Stimulated activated CD4-positive, alpha-beta T cell treated with anti-CD3 and anti-CD28 coated beads, Interleukin-12 subunit alpha, Interleukin-12 subunit beta, amount 100 ng/mL, for 24 hours (primary cell): ENCODE measurements at places on chromosomes 3 and 15.

- DNase-seq: no peak
These were observed 54.2 kb downstream of the IL1RAP start for GRCh38 chr3:190568036-190568435.

DNA sequence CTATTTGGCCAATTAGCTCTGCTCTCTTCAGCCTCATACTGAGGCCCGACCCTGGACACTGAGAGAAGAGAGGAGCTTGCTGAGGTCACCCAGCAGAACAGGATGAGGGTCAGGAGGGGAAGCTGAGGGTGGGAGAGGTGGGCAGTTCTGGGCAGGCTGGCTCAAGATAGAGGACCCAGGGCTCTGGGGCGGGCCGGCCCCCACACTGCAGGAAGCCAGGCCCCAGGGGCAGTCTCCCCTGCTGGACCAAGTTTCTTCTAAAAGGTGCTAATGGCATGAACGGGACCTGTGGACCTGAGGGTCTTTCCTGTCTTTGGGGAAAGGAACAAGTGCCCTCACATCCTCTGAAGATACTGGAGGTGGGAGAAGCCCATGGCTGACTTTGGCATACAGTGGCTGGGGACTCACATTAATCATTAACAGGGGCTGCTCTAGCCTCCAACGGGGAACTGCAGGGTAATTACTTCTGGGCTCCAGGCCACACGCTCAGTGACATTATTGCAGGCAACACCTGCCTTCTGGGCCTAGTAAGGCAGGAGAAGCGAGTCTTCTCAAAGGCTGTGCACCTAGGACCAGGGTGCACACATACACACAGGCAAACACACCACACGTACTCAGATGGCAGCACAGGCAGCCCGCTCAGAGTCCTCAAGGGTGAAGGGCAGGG, 10.6 kb downstream of the HCN4 start:
- no peak for DNase-seq

- DNase-seq: no peak
These were observed 23.9 kb upstream of the TXNRD3 start for GRCh38 chr3:126678693-126679317.

DNA sequence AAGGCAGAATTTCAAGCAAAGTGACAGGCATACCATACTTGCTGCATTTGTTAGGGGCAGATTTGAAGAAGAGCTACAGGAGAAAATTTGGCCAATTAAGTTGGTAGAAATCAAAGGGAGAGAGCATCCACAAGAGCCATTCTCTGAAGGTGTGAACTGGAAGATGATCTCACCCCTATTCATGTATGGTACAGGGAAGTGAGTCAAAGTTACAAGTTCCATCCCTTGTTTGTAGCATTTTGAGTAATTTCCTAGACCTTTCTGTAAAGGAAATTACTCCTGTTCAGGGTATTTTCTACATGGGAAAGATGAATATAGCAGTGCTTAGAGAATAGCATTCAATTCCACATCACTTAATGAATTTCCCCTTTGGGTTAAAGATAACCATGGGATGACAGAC, 28.4 kb downstream of the TTC14 start:
- DNase-seq: no peak

GRCh38 chr3:111730143-111730542, 128.9 kb upstream of the PHLDB2 start:
- DNase-seq: no peak
